HTR-8/SVneo (cell line): ENCODE measurements at places on chromosomes 3 and 15.

- no peak for DNase-seq
Observed at GRCh38 chr3:5787861-5788488, 600.5 kb downstream of the EDEM1 start.

DNA sequence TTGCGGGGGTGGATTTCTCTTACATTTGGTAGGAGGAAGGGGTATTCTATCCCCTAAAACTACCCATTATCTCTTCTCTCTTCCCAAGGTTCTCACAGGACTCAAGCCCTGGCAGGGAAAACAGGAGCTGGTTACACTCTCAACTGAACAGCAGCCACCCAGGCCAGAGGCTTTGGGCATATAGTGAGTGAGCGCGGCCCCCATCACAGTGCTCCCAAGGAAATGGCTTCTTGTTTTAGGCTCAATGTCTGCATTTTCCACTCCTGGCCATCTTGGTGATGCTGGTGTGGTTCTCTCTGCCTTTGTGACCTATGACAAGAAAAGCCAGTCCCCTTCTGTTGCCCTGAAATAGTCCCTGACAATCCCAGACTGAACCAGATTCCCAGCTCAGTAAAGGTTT, 50.1 kb downstream of the WDR76 start:
- DNase-seq = no peak

GRCh38 chr15:84924077-84924731, 39.7 kb downstream of the SLC28A1 start:
- DNase-seq = no peak

- DNase-seq = no peak
Observed at GRCh38 chr3:111541911-111542483, at the start of gene CD96. Gene CD96 (plus strand): TSS chr3:111542197. CDS start chr3:111542249, 52 bp downstream.

DNA sequence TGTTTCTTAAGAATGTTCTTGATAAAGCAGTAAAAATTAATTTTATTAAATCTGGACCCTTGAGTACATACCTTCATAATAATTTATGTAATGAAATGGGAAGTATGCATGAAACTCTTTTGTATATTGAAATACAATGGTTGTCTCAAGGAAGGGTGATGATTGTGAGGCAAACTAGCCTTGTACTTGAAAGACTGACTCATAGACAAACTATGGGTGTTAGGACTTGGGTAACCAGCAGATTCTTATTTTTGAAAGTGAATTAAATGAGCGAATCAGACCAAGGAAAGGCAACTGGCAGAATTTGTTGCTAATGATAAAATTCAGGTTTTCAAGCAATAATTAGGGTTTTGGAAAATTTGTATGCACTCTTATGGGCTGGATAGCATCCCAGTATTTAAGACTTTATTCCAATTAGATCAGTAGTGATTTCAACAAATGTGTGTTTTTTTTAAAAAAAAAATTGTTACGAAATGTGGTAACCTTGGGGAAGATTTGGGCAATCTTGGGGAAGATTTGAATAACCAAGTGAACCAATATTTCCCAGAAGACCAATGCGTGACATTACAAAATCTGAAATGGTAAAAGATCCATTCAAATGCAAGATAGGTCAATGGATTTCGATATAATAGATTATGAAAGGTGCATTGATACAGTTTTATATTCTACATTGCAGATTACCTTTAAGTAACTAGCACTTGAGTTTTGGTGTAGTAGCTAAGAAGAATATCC, 42.0 kb downstream of the ATP2C1 start:
- DNase-seq = no peak

DNA sequence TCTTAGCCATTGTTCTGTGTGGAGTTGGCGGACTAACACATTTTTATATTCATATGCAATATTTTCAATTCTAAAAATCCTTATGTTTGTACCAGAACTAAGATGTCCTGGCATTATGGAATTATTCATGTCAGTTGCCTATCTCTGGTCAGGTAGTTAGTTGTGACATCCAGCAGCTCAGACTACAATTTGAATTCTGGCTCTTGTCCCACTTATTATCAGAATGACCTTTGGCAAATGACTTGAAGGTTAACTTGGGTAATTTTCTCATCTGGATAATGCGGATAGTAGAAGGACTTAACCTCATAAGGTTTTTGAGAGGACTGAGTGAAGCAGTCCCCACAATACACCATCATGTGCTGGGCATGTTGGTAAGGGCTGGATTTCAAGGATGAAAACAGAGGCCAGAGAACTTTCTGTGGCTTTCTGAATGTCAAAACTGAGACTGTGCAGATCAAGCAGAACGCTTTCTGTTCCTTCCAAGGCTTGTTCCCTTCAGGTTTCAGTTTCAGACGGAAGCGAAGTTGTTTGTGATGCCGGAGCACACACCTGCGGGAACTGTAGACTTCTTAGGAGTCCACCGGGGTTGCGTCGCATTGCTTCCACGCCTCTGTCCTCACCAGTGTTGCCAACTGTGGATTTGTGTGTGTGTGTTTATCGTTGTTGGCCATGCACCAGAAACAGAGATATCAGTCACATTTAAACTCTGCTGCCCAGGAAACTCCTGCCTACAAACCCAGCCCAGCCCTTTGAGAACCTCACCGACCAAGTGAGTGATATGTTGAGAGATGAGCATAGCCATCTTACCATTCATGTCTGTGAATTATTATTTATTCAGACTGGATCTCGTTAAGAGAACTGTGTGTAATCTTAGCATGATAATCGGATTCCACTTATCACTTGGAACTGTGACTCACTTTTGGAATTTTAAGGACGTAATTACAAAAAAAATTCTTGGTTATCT, 76.0 kb downstream of the PTPRG start:
- DNase-seq = peak; percentile 11

DNA sequence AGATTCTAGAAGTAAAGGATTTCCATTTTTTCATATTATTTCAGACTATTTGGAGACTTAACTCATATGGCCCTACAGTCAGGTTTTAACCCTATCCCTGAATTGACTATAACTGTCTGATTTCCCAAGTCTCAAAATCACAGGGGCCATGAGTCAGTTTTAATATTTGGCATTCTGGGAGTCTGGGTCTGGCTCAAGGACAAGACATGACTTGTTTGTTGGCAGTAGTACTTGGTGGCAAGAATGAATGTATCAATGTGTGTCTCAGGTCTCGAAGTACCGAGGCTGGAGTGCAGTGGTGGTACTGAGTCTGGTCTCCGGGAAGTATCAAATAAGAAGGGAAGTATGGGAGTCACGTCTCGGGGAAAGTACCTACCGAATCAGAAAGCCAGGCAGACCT, 10.8 kb downstream of the UMPS start:
- DNase-seq = no peak

DNA sequence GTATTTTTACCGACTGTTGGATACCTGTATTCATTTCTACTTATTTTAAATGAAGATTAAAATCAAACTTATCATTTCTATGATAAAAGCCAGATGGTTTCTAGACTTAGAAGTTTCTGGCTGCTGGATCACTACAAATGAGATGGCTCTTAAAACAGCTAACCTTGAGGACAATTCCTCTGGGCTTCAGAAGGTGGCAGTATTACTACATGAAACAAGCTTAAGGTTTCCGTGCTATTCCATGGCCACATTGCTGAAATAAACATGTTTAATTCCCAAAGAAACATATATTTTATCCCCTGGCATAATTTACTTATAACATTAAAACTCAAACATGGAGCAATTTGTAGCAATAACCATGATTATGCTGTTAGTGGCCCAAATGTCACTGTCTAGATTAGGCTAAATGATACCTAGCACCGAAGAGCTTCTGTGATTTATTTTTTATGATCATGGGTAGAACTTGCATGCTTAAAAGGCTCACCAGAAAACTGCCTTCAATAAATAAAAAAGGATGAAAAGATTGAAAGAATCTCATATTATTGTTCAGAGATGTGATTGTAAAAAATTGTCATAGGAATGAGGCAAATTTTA, 204.0 kb upstream of the NANOGP8 start:
- peak; percentile 38 for DNase-seq

- DNase-seq = peak; percentile 63
Observed at GRCh38 chr3:127799476-127800222, 22.7 kb downstream of the MGLL start.

DNA sequence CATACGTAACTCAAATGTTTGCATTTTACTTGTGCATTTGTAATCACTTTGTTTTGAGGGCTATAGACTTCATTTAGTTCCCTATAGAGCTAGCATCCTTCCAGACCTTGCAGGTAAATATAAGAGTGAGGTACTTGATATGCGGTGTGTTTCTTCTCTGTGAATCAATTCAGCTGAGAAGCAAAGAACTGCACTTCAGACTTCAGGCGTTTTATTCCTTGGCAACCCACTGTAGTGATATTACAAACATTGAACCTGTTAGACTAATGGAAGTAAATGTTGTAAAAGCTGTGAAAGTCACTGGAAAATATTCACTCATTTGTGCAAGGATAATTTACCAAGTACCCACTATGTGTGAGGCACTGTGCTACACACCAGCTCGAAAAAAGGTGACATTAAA, 94.1 kb upstream of the CHL1 start:
- DNase-seq = no peak

GRCh38 chr3:188830893-188831292, 340.9 kb upstream of the TPRG1 start:
- DNase-seq = no peak

DNA sequence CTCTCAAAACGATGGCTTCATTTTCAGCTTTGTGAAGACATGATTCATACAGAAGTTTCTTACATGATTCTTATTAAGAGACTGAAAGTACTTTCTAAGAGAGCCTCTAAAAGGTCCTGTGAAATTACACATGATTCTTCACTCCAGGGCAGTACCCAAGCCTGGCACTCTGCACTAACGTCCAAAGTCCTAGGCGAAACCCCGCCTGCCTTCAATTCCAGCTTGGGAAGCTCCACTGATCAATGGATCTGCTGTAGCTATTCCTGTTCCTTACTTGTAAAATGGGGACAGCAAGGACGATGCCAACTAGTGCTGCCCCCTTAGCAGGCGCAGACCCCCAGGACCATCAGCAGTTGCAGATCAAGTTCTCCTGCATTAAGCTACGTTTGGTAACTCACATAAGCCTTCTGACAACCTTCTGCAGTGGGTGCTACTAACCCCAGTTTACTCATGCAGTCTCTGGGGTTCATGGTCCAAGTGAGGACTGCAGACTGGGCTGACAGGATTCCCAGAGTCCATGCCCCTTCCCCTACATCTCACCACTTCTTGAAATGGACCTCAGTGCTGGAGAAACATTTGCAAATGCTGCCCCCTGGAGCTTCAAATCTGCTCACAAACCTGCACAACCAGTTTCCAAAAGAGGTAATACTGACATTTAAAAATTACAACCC, 10.6 kb downstream of the CHCHD4 start:
- DNase-seq = no peak

GRCh38 chr3:133991637-133992036, 38.1 kb downstream of the SLCO2A1 start:
- no peak for DNase-seq

GRCh38 chr3:9080163-9080562, 116.9 kb upstream of the RAD18 start:
- no peak for DNase-seq

- DNase-seq = no peak
Observed at GRCh38 chr3:156761007-156761406, 65.1 kb upstream of the LEKR1 start.

DNA sequence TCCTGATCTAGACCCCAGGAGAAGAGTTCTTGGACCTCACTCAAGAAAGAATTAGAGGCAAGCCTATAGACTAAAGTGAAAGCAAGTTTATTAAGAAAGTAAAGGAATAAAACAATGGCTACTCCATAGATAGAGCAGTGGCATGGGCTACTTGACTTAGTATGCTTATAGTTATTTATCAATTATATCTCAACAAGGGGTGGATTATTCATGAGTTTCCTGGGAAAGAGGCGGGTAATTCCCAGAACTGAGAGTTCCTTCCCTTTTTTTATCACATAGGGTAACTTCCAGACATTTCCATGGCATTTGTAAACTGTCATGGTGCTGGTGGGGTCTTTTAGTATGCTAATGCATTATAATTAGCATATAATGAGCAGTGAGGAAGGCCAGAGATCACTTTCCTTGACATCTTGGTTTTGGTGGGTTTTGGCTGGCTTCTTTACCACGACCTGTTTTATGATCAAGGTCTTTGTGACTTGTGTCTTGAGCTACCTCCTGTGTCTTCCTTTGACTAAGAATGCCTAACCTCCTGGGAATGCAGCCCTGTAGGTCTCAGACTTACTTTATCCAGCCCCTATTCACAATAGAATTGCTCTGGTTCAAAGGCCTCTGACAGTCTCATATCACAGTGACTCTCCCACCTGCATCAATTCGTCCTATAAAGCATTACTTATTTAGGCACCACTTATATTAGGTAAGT, 35.3 kb upstream of the PLSCR2 start:
- no peak for DNase-seq

DNA sequence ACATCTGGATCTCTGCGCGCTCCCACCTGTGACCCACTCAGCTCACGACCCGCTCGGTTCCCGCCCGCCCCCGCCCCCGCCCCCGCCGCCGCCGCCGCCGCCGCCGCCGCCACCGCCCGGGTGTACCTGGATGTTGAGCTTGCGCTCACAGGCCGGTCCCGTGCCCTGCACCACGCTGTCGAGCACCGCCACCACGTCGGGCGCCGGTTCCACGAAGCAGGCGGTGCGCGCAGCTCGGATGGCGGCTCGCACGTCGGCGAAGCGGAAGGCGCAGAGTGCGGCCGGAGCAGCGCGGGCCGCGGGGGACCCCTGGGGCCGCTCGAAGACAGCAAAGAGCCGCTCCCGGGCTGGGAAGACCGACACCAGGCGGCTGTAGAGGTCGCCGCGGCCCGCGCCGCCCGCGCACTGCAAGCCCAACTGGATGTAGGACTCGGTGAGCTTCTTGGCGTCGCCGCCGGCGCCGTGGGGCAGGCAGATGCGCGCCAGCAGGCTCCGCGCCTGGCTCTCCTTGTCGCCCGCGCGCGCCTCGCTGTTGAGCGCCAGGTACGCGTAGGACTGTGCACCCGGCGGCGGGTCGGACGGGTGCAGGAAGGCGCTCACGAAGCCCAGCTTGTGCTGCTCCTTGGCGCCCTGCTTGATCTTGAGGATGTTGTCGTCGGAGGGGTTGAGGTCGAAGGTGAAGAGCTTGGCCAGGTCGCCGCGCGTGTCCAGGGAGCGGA, 1.1 kb downstream of the PLXND1 start:
- DNase-seq = no peak

- DNase-seq = no peak
Observed at GRCh38 chr3:143810166-143810952, 37.9 kb downstream of the SLC9A9 start.

DNA sequence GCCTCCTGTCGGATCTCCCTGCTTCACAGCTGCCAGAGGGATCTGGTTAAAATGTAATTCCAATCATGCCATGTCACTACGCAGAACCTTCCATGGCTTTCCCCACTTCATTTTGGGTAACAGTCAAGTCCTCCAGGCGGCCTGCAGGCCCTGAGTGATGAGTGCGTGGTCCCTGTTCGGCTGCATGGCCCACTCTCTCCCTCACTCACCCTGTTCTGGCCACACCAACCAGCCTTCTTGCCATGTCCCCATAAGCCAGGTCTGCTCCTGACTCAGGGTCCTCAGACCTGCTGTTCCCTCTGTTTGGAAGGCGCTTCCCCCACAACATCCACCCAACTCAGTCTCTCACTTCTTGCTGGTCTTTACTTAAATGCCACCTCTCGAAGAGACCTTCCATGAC, 41.6 kb upstream of the LINGO1 start:
- no peak for DNase-seq

- DNase-seq = no peak
Observed at GRCh38 chr3:73433687-73434086, 191.1 kb downstream of the PDZRN3 start.
